ENCODE measurements at places on chromosomes 5 and 9.
A peak's percentile ranks its signal among the peaks of the same experiment; 100 is the strongest.

DNA sequence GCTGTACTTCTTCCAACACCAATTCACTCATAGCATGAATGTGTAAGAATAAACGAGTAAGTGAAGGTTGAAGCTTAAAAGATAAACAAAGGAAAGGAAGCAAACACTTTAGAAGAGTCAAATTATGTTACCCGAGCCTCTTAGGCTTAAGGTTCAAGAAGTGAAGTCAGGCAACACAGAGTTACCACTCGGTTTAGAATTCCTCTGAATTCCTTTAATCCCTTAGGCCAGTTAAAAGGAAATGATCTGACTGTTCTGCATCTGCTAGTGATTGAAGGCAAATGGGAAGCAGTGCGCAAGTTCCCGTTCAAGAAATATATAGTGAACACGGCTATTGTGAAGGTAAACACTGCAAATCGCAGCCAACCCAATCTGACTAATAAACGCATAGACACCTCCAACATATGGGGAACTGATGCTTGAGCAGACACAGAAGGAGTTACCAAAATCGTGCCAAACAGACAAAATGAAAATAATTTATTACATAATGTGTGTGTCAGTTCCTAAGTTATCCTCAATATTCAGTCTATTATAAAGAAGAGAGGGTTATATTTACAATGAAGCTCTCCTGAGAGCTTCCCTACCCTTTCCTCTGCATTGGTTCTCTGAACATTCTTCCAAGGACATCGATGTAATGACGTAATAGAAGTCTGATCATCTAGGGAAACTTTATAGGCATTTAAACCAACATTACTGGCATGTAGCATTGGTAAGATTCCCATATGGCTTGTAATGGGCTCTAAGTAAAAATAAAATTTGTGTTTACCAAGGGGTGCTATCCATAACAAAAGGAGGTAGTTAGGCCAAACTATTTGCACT is 837.1 kb upstream of the ZNF608 start:
- DNase-seq = no peak

- no peak for DNase-seq
Observed at GRCh38 chr5:135628771-135629563, 50.2 kb upstream of the CXCL14 start.

DNA sequence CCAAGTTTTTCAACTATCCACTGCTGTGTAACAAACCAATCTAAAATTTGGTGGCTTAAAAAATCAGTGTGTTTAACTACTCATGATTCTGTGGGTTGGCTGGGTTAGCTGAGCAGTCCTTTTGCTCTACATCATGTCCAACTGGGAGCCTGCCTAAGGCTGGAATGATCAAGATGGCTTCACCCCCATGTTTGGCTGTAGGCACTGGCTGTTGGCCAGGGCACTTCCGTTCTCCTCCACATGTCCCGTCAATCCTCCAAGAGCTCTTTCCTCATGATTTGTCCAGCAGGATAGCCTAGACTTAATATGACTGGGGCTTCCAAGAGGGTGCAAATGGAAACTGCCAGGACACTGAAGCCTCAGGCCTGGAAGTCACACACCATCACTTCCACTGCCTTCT is 17.0 kb upstream of the TSSK1B start:
- DNase-seq = no peak

DNA sequence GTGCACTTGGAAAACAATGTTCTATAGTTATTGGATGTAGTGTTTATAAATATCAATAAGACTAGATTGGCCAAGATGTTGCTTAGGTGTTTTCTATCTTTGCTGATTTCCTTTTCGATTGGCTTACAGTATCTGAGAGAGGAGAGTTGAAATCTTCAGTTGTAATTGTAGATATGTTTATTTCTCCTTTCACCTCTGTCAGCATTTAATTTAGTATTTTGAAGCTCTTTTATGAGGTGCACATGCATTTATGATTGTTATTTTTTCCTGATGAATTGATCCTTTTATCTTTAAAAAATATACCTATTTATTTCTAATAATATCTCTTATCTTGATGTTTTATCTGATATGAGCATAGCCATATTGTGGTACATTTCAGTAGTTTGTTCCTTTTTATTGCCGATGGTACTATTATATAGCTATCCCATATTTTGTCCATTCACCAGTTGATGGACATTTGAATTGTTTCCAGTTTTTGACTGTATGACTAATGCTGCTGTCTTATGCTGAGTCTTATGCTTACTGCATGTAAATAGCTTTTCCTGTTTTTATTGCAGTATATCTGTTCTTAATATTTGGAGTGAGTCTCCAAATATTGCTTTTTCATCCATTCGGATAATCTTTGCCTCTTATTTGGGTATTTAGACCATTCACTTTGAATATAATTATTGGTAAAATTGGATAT is 34.7 kb downstream of the ERCC6L2 start:
- no peak for DNase-seq

GRCh38 chr5:13218518-13218917 is 726.0 kb downstream of the DNAH5 start:
- no peak for DNase-seq

DNA sequence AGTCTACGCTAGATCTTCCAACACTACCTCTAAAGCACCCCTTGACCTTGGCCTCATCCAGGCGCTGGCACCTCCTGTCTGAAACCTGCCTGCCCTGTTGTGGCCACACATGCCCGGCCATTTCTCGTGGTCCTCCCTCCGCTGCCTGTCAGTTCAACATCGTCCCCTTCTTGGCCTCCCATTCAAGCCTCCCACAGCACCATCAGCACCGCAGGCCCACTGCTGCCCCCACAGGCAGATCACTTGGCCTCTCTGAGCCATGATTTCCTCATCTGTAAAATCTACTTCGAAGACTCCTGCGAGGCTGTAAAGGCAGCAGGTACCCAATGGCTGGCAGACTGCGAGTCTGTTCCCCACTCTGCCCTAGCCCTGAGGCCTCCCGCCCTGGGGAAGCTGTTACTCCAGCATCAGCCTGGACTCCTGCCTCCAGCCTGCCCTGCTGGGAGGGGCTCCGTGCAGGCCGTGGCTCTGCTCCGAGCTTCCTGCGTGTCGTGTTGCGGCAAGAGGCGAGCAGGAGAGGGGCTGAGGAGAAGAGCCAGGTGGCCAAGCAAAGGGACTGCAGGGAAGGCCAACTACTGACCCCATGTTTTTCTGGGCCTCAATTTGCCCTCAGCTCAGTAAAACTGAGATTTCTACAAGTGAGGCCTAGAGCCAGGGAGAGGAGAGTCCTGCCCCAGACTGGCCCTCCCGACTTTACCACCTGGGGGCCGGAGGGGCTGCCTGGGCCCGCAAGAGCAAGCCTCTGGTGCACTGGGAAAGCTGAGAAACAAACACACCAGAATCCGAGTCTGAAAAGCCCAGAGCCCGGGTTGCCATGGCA is 70.5 kb upstream of the LRRTM2 start:
- DNase-seq = no peak

- DNase-seq = no peak
Observed at GRCh38 chr5:1130218-1130946, 18.5 kb upstream of the SLC12A7 start.

DNA sequence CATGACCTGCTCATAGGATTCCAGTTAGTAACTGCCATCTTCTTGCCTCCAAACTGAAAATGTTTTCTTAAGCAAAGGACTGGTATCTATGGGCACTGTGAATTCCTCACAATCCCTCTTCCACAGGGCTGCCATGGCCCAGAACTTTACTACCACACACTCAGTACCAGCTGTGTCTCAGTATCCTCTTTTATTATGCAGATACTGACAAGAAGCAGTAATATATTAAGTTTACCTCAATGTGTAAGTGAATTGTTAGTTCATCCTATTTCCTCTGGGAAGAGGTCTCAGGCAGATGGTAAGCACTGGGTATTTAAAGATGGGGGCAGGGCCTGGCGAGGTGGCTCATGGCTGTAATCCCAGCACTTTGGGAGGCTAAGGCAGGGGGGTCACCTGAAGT is 320.8 kb upstream of the RFX3 start:
- DNase-seq = no peak

DNA sequence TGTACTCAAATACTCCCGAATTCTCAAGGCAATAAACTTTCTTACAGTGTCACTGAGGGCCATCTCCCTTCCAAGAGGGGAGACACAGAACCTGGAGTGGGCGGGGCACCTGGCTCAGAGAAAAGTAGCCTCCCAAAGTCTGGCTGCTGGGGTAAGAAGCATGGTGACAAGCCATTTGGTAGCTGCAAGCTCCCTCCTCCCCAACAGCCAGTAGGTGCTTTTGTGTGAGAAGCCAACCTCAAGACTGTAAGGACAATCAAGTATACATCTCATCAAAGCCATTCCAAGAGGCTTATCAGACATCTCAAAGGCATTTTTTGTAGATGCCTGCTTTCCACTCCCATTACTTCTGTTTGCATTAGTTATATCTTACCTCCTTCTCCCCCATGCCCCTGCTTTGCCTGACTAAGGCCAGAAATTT is 1.4 kb downstream of the DAB2 start:
- DNase-seq = no peak

GRCh38 chr9:133356391-133357091 is at the start of the genes SURF1 and SURF2:
Gene SURF1 (minus strand): TSS chr9:133356487. CDS start chr9:133356453, 34 bp downstream.
Gene SURF2 (plus strand): TSS chr9:133356550. CDS start chr9:133356593, 43 bp downstream.
- peak; percentile 73 for DNase-seq

GRCh38 chr9:105403552-105404248 is 44.1 kb upstream of the FSD1L start:
- no peak for DNase-seq

DNA sequence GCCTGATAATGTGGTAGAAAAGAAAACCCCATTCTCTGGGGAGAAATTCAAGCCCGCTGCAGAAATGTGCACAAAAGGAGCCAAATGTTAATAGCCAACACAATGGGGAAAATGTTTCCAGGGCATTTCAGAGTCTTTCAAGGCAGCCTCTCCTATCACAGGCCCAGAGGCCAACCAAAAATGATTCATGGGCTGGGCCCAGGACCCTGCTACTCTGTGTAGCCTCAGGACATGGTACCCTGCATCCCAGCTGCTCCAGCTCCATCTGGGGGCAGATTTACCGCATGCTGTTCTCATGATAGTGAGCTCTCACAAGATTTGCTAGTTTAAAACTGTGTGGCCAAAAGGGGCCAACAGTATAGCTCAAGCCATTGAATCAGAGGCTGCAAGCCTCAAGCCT is 41.1 kb downstream of the RAPGEF6 start:
- no peak for DNase-seq

DNA sequence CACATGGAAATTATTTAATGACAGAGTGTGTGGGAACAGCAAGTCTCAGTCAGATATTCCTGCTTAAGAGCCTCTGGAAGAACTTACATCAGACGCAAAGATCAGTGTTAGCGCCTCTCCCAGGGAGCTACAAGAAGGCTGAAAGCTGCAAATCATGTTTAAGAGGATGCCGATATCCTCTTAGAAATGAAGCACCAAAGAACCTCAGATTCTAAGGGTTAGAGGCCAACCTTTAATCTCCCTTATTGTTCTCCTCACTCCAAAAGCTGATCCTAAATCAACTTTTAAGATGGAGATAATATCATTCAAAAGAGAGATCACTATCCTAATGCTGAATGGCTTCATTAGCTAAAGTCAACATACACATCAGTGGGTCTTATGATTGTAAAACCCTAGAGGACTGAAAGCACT is 160.6 kb downstream of the NFIB start:
- DNase-seq = no peak

GRCh38 chr5:35971186-35971877 is 19.9 kb downstream of the UGT3A1 start:
- no peak for DNase-seq

GRCh38 chr5:163489055-163489744 is 16.2 kb upstream of the MAT2B start:
- DNase-seq = no peak

- DNase-seq = no peak
Observed at GRCh38 chr9:121494192-121494591, 5.5 kb downstream of the GGTA1 start.

GRCh38 chr5:133396187-133396741 is 216.1 kb downstream of the FSTL4 start:
- no peak for DNase-seq

- no peak for DNase-seq
Observed at GRCh38 chr9:97659771-97660170, 26.1 kb downstream of the NCBP1 start.

DNA sequence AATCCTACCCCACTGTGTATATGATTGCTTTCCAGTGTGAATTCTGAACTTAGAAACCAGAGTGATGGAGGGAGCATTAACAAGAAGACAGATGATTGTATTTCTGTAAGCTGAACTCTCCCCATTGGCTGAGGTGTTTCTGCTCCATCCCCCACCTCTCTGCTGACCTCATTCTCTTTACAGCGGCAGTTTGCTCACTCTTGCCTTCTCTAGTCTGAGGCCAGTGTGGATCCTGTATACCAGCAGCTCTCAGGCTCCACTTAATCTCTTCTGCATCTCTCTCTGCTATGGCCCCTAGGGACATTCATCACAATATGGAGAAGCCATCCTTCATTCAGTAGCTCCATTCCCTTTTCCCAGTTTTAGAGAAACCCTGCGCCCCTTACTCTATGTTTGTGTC is 358.8 kb downstream of the MAN2A1 start:
- DNase-seq = no peak

DNA sequence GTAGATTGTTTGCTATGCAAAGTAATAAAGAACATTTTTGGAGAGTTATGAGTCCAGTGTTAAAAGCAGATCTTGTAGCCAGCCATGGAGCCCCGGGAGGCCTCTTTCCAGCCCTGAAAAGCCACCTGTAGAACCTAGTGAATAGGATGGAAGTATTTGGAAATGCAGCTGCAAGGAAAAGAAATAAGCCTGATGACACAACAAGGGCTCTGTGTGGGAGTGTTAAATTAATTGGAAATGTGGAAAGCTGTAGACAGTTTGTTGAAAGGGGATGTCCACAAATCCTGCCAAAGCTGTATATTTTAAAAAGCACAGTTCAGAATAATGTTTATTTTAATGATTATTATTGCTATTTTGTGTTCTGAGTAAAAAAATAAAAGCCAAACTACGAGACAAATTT is 152.5 kb upstream of the GHR start:
- DNase-seq = no peak

DNA sequence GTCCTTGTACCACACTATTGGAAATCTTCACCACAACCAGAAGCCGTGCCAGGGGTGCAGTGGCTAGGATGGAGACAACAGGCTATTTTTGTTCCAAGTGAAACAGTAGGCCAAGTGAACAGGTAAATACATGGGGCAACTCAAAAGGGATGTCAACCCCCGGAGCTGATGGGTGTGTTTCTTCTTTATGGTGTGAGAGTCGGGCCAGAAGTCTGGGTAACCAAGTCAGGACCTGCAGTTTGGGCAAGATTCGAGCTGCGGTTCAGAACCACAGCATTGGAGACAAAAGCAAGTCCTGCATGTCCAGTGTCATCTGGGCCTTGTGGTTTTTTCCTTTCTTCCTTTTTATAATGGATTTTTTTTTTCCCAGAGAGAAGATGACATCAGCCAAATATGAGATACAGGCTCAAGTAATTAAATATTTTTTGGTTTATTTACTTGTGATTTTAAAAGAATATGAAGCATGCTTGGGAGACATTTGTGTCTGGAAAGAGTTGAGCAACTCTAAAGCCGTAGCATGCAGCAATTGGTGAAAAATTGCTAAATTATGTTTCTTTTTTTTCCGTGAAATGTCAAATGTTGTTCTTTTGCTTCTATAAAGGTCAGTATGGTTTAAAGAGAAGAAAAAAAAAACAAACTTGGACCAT is 261.6 kb downstream of the ARRDC3 start:
- no peak for DNase-seq

- no peak for DNase-seq
Observed at GRCh38 chr5:107464416-107464815, 206.3 kb downstream of the EFNA5 start.

GRCh38 chr5:91514400-91514799 is 131.3 kb upstream of the ARRDC3 start:
- DNase-seq = no peak

GRCh38 chr5:157303667-157304327 is 37.9 kb downstream of the CYFIP2 start:
- no peak for DNase-seq

GRCh38 chr5:138890644-138891043 is 15.5 kb upstream of the LRRTM2 start:
- DNase-seq = no peak

- DNase-seq = no peak
Observed at GRCh38 chr5:28344836-28345433, 1306.5 kb upstream of the CDH9 start.
